ENCODE measurements at places on chromosomes 1 and 21. TPM values are rescaled to one million over a fixed set of nuclear protein-coding genes. Genes with fewer than 3 reads are reported as not detected.

The VSIG8 gene
- total RNA-seq = under 0.01 TPM

The MROH9 gene
- total RNA-seq = 0.06 TPM

The NAV1 gene
- total RNA-seq = 53.5 TPM

The EDARADD gene
- total RNA-seq = 2.5 TPM

The PPIAL4G gene
- 0.06 TPM for total RNA-seq

The ELAVL4 gene
- total RNA-seq = not detected

The LAPTM5 gene
- total RNA-seq = 0.44 TPM

The FCRL6 gene
- not detected for total RNA-seq

The GNAT2 gene
- total RNA-seq = 0.19 TPM

The IGSF3 gene
- 0.53 TPM for total RNA-seq

The TNFRSF18 gene
- total RNA-seq = not detected

The IGSF9 gene
- not detected for total RNA-seq

The KRTAP21-2 gene
- not detected for total RNA-seq

The SPOCD1 gene
- total RNA-seq = 43.3 TPM

The THEM5 gene
- not detected for total RNA-seq

The ATP5IF1 gene
- 238 TPM for total RNA-seq

The DNM3 gene
- total RNA-seq = 1.2 TPM

The CA6 gene
- total RNA-seq = not detected

The SYT6 gene
- total RNA-seq = not detected

The TAS1R1 gene
- 0.44 TPM for total RNA-seq

The OR2T35 gene
- total RNA-seq = not detected

The CD84 gene
- under 0.01 TPM for total RNA-seq

The DCLRE1B gene
- 1.9 TPM for total RNA-seq

The GJC2 gene
- total RNA-seq = 3.2 TPM

The ELAPOR1 gene
- 0.25 TPM for total RNA-seq

The AMPD1 gene
- not detected for total RNA-seq

The PSMG1 gene
- 65.8 TPM for total RNA-seq

The HIVEP3 gene
- 0.26 TPM for total RNA-seq

The RNU1-1 gene
- total RNA-seq = 565 TPM

The LCE2A gene
- total RNA-seq = not detected

The CCDC24 gene
- 4.8 TPM for total RNA-seq

The TINAGL1 gene
- total RNA-seq = 212 TPM

The MX1 gene
- total RNA-seq = 5.7 TPM

The GUCA2A gene
- total RNA-seq = not detected

All from aortic smooth muscle cell (primary cell).